ENCODE measurements at places on chromosomes 4 and X.

GRCh38 chr4:76028350-76028765 is 5.1 kb upstream of the CXCL10 start:
- DNase-seq, result peak; percentile 39

- DNase-seq, result no peak
Observed at GRCh38 chr4:165721815-165722214, 151.2 kb upstream of the TLL1 start.

DNA sequence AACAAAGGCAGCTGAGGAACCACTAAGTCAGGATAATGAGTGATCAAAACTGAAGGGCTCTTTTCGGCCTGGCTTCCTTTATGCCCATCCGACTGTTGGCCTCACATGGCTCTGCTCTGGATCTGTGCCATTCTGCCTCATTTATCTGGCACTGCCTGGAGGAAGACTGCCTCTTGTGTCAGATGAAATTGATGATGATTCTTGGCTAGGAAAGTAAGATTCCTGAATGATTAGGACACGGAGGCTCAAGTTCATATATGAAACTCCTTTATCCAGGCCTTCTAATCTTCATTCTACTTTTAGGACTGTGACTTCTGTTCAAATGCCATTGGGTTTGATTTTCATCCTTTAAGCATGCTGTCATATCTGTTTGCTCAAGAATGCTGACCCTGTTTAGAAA is 475.4 kb upstream of the RPS6KA3 start:
- DNase-seq, result no peak

DNA sequence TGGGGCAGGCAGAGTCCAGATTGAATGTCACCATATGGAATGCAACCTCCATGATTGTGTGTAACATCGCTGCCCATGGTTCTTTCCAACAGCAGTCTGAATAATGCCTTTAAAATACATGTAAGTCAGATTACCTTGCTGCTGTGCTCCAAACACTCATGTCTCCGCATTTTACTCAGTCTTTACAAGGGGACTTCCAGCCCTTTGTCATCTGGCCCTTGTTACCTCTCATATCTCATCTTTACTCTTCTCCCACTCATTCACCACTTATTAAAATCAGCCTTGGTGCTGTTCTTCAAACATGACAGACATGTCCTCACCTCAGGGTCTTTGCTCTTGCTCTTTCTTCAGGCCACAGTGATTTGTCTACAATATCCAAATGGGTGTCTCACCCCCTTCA is 200.4 kb upstream of the GYPA start:
- DNase-seq, result no peak

DNA sequence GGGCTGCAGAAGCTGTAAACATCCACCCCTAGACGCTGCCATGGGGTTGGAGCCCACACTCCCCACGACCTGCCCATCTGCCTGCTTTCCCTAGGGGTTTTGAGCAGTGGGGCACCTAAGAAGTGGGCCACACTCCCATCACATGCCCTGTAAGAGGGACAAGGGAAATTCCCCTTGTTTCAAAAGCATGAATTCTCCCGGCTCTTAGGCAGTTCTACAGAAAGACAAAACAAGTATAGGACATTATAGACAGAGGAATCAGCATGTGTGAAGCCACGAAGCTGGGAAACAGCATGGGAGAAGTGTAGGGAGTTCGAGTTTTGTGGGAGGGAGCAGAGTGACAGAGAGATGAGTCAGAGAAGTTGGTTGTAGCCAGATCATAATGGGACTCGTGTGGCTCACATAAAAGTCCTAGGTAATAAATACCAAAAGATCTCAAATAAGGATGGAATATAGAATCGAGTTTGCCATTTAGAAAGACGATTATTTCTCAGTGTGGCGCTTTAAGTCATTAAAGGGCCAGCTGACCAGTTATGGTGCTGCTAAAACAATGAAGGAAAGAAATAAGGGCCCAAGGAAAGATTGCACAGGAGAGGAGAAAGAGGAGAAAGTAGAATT is 23.9 kb downstream of the APOO start:
- no peak for DNase-seq

GRCh38 chrX:103439161-103439560 is 62.8 kb downstream of the BEX3 start:
- no peak for DNase-seq

DNA sequence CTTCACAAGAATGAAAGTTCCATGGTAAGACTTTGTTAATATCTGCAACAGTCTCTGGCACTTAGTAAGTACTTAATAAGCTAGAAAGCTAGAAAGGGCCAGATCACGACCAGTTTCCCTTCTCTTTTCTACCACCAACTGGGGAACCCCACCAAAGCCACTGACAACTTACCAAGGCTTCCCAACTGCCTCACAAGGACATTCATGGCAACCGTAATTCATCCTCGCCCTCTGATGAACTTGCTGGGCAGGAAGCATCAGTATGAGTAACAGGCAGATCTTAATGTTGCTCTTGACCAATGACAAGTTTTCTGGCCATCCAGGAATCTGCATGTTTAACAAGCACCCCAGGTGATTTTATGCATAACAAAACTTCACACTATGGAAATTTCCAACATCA is 23.2 kb upstream of the ZCCHC13 start:
- DNase-seq, result no peak

DNA sequence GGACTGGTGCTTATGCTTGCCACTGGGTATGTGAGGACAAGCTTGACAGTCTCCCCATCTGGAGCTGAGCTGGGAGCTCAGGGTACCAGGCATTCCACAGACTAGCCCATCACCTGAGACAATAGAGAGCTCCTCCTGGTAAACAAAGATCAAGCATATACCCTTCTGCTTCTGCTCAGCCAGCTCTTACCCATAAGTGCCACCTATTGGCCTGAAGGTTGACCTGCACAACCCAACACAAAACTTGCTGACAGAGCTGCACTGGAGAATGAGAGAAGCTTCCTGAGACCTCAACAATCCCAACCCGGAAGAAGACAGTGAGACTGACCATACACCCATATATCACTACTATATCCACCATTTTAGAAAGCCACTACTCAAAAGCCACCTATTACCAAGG is 1049.2 kb upstream of the INTU start:
- no peak for DNase-seq

- no peak for DNase-seq
Observed at GRCh38 chrX:49204017-49204416, 4.0 kb upstream of the SYP start.

All from T-helper 2 cell (primary cell).